ENCODE measurements at places on chromosomes 11 and 22. TPM values are rescaled to one million over a fixed set of nuclear protein-coding genes. Genes with fewer than 3 reads are reported as not detected.

DNA sequence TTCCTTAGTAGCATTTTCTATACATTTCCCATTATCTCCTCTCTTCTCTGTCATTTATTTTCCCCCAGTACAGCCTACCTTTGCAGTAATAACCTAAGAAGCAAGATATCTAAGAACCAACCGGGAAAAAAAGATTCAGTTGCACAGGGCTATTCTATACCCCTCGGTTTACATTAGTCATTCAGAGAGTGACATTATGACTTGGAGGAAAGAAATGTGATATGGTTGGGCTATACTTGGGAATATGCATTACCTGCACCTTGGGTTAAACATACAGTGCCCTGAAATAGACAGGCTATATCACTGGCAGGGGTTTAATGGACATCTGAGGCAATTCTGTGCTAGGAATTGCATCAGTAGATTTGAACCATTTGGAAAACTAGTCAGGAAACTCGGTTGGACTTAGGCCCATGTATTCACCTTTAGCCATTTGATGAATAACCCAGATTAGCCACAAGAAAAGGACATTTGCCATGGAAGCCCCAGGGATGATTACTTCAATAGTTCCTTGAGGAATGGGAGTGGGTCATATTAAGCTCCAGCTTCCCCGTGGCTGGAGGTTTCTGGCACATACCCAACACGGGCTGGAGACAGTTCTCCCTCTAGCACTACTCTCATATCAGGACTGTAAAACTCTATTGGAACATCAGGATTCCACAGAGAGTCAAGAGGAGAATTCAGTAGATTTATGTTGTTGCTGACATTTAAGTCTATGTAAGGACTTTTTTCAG is 973.2 kb downstream of the NTM start:
- DNase-seq = no peak

- DNase-seq = no peak
Measured at GRCh38 chr11:112249871-112250610, 10.6 kb downstream of the PLET1 start.

GRCh38 chr11:57426439-57426928 is 437 bp downstream of the SLC43A3 start:
- DNase-seq = no peak

DNA sequence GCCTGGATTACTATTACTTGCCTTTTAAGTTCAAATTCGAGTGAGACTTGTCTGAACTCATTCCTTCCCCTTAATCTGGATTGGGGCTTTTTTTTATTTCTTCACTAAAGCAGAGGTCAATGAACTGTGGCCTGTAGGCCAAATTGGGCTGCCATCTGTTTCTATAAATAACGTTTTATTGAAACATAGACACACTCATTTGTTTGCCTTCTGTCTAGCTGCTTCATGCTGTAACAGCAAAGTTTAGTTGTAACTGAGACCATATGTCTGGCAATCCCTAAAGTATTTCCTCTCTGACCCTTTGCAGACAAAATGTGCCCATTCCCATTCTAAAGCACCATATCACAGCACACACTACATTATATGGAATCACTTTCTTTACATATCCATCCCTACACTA is 207.9 kb upstream of the ISX start:
- no peak for DNase-seq

DNA sequence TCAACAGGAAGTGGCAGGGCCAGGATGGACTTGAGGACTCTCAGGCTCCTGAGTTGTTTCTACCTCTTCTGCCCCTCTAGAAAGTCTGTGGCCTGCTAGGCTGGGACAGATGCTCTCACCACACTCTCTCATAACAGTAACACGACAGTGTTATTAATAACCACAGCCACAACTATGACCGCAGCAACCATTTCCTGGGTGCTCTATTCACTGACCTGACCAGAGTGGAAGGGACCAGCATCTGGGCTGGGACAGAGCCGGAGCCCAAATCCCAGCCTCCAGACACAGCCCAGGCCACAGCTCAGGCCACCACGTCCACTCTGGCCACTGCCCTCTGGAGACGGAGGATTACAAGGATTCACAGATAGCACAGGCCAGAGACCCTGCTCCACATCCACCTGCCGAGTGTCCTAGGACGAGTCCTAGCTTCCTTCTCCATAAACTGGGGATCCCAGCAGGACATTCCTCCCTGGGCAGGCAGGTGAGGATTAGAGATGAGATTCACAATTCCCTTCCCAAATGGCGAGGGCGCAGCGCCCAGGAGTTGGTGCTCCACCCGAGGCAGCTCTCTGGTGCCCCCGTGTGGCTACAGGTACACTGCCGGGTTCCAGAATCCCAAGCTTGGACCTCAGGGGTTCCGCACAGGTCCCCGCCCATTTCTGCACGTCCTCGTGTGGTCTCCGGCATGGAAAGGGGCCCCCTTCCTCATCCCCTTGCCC is 7.1 kb downstream of the PNPLA5 start:
- no peak for DNase-seq

GRCh38 chr11:74168838-74169237 is 2.0 kb downstream of the C2CD3 start:
- no peak for DNase-seq

DNA sequence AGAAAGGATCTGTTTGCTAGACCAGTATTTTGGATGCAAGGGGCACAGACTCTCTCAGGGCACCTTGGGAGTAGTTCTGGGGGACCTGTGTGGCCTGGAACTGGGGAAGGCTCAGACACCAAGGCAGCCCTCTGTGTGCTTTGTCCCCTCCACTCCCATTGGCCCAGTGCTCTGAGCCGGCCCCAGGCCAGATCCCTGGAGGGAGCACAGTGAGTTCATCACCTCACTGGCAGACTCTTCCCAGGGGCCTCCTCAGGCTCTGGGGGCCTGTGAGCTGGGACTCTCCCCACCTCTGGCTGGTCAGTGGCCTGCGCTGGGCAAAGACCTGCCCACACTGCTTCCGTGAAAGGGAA is 51.7 kb downstream of the CHRDL2 start:
- DNase-seq = no peak

Gene KIF18A
- 4.8 TPM for polyA plus RNA-seq

Gene PRODH
- 5.5 TPM for polyA plus RNA-seq

Gene FGF3
- not detected for polyA plus RNA-seq
